ENCODE measurements at places on chromosomes 4 and X. TPM values are rescaled to one million over a fixed set of nuclear protein-coding genes. Genes with fewer than 3 reads are reported as not detected.

The F8A2 gene
- not detected for total RNA-seq

The TEX13B gene
- total RNA-seq, result not detected

The LDOC1 gene
- total RNA-seq, result 5.8 TPM

The ARHGEF38 gene
- total RNA-seq, result not detected

The SETD7 gene
- 20.8 TPM for total RNA-seq

The LRIT3 gene
- total RNA-seq, result 0.09 TPM

The RAB9A gene
- 71.6 TPM for total RNA-seq

GRCh38 chr4:81255524-81255923 lies 40.5 kb upstream of the PRKG2 start:
- no peak for DNase-seq
- H3K27ac ChIP-seq, result no peak overlapping the region
- H3K4me3 ChIP-seq, result no peak overlapping the region
- H3K4me1 ChIP-seq, result no peaks in the 10 kb centered on the region
- no peaks in the 10 kb centered on the region for H3K27me3 ChIP-seq

GRCh38 chr4:139558235-139559088 lies 2.4 kb upstream of the SETD7 start:
- peak overlapping the region; percentile 45 for H3K27ac ChIP-seq
- H3K27me3 ChIP-seq, result peaks cover 7% of the 10 kb centered on the region
- peak; percentile 10 for DNase-seq
- peaks cover 59% of the 10 kb centered on the region for H3K4me1 ChIP-seq
- peak overlapping the region; percentile 99 for H3K4me3 ChIP-seq
- peaks cover 6% of the 10 kb centered on the region for H3K36me3 ChIP-seq

DNA sequence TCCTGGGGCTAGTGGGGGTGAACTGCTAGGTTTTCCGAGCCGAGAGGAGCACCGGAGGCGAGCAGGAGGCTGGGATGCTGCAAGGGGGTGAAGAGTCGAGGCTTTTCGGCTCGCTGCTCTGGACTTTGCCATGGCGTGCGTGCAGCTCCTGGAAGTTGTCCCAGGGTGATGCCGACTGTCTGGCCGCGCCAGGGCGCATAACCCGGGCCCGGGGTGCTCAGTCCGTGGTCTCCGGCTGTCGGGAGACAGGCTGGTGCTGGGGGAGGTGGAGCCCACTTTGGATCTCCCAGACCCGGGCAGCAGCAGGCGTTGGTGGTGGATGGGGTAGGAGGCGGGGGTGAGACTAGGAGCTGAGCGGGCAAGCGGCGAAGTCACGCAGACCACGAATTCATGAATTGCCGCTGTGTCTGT lies 793 bp downstream of the GRIA3 start:
- H3K4me1 ChIP-seq, result no peaks in the 10 kb centered on the region
- H3K27me3 ChIP-seq, result peaks cover 84% of the 10 kb centered on the region
- H3K27ac ChIP-seq, result no peak overlapping the region
- DNase-seq, result no peak
- H3K36me3 ChIP-seq, result no peaks in the 10 kb centered on the region

DNA sequence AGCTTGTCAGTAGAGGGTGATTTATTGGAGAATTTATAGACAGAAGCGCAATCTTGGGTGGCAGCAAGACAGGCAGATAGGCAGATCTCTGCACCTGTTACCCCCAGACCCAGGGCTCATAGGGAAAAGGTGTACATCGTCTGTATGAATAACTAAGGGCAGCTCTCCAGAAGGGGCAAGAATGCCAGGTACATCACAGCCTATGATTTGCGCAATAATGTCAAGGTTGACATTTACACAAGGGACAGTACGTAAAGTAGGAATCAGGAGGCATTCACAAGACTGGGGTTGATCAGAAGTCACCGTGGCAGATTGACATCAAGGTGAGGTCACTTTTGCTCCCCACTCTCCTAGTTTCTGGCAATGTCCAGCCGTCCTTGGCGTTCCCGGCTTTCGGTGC lies 524.1 kb downstream of the TRIML1 start:
- no peak overlapping the region for H3K27ac ChIP-seq
- DNase-seq, result no peak
- H3K27me3 ChIP-seq, result no peaks in the 10 kb centered on the region

GRCh38 chr4:121189326-121190215 lies 25.4 kb upstream of the TNIP3 start:
- H3K4me3 ChIP-seq, result peak overlapping the region; percentile 33
- peak; percentile 56 for DNase-seq
- H3K4me1 ChIP-seq, result peaks cover 58% of the 10 kb centered on the region
- peaks cover 5% of the 10 kb centered on the region for H3K27me3 ChIP-seq
- no peaks in the 10 kb centered on the region for H3K36me3 ChIP-seq
- peak overlapping the region; percentile 97 for H3K27ac ChIP-seq

DNA sequence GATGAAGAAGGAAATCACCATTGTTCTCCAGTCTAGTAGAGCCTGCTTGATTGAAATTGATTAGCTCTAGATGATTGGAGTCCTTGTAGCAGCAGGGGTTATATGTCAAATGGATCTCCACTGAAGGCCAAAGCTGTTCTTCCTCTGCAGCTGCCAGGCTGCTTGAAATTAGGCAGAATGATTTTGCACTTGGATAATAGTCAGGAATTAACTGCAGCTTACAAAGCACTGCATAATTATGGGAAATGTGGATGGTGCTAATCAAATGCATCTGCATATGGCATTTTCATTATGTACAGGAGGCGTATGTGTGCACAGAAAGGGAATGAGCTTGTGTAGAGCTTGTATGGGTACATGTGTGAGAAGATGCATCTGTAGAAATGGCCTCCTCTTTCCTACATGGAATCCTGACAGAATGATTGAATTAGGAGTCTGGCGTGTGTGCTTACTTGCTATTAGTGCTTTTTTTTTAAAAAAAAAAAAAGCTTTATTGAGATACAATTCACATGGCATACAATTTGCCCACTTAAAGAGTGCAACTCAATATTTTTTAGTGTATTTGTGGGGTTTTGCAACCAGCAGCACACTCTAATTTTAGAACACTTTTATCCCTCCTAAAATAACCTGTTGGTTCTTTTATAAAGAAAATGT lies 65.9 kb downstream of the TMEM131L start:
- H3K4me1 ChIP-seq, result peaks cover 97% of the 10 kb centered on the region
- no peak for DNase-seq
- no peaks in the 10 kb centered on the region for H3K27me3 ChIP-seq
- H3K27ac ChIP-seq, result peak overlapping the region; percentile 13
- peaks cover 6% of the 10 kb centered on the region for H3K36me3 ChIP-seq

GRCh38 chr4:84220990-84221389 lies 278.1 kb downstream of the NKX6-1 start:
- H3K27me3 ChIP-seq, result no peaks in the 10 kb centered on the region
- H3K27ac ChIP-seq, result no peak overlapping the region
- no peaks in the 10 kb centered on the region for H3K36me3 ChIP-seq
- H3K4me1 ChIP-seq, result no peaks in the 10 kb centered on the region

- no peaks in the 10 kb centered on the region for H3K36me3 ChIP-seq
- DNase-seq, result peak; percentile 30
- no peak overlapping the region for H3K27ac ChIP-seq
These were observed 571.9 kb upstream of the LCORL start for GRCh38 chr4:18593297-18594002.

DNA sequence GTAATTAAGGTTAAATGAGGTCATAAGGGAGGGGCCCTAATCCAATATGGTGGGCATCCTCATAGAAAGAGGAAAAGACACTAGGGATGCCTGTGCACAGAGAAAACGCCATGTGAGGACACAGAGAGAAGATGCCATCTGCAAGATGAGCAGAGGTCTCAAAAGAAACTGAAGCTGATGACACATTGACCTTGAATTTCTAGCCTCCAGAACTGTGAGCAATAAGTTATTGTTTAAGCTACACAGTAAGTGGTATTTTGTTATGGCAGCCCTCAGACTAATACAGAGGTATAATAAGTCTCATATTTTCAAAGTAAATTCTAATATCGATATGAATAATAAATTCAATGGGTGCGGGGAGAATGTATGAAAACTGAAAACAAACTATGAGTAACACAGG lies 169.9 kb downstream of the UGT8 start:
- no peak overlapping the region for H3K4me3 ChIP-seq
- H3K36me3 ChIP-seq, result no peaks in the 10 kb centered on the region
- H3K27me3 ChIP-seq, result no peaks in the 10 kb centered on the region
- H3K4me1 ChIP-seq, result no peaks in the 10 kb centered on the region
- no peak overlapping the region for H3K27ac ChIP-seq

DNA sequence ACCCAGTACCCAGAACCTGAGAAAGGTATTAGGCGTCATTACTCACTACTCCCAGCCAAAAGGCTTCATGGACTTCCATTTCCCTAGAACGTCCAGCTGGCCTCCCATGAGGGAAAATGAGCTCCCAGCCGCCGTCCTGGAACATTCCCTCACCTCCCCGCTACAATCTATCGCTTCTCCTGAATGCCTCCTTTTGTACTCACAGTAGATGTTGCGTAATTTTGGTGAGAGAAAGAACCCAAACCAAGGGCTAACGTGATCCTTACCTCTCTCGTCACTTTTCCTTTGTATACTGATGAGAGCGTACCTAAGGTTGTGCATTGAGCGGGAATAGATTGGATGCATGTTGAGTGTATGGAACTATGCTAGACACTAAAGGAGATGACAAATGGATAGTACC lies 161.9 kb downstream of the TENM3 start:
- H3K27me3 ChIP-seq, result no peaks in the 10 kb centered on the region
- no peaks in the 10 kb centered on the region for H3K4me1 ChIP-seq
- H3K4me3 ChIP-seq, result no peak overlapping the region
- no peaks in the 10 kb centered on the region for H3K36me3 ChIP-seq
- H3K27ac ChIP-seq, result no peak overlapping the region
